ENCODE measurements at places on chromosomes 6 and 20. TPM values are rescaled to one million over a fixed set of nuclear protein-coding genes. Genes with fewer than 3 reads are reported as not detected.
A peak's percentile ranks its signal among the peaks of the same experiment; 100 is the strongest.

GRCh38 chr20:24050119-24050518, 61.5 kb upstream of the GGTLC1 start:
- DNase-seq: no peak

DNA sequence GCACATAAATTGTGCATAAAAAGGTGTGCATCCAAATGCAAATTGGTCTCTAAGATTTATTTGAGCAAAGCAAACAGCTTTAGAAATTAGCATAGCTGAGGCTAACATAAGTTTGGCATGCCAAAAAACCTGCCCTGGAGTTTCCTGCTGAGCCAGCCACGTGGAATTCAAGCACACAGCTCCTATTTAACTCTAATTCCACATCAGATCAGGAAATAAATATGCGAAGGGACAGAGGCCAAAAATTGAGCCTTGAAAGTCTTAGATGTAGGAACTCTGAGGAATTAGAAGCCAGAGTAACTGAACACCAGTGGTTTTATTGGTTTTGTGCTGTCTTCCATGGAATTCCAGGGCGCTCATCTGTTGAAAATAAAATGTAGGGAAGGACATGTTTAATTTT, 19.6 kb downstream of the SOBP start:
- no peak for DNase-seq

GRCh38 chr20:21796059-21796458, 90.6 kb downstream of the PAX1 start:
- peak; percentile 84 for DNase-seq

- DNase-seq: peak; percentile 73
These were observed 1.4 kb downstream of the CLIC1 start for GRCh38 chr6:31734821-31735406.

Gene TMC2
- not detected for total RNA-seq

All from Karpas-422 (cell line).